ENCODE measurements at places on chromosomes 5 and 9.

DNA sequence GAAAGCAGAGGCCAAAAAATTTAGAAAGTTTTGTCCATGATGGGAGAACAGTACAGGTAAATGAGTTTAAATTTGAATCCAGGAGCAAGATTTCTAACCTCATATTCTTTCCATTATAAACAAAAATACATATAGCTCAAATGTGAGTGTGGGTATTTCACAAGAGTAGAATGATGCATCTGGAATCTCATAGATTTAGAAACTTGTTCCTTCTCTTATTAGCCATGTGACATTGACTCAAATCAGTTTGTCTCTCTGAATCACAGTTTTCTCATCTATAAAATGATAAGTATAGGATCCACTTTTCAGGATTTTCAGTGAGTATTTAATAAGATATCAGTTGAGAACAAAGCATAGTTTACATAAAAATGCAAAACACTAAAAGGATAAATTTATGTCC, 436.3 kb upstream of the PAPPA start:
- DNase-seq: no peak

- DNase-seq: no peak
Observed at GRCh38 chr9:124488641-124489210, 18.5 kb downstream of the NR5A1 start.

GRCh38 chr9:16364347-16364746, 506.1 kb downstream of the BNC2 start:
- DNase-seq: no peak

DNA sequence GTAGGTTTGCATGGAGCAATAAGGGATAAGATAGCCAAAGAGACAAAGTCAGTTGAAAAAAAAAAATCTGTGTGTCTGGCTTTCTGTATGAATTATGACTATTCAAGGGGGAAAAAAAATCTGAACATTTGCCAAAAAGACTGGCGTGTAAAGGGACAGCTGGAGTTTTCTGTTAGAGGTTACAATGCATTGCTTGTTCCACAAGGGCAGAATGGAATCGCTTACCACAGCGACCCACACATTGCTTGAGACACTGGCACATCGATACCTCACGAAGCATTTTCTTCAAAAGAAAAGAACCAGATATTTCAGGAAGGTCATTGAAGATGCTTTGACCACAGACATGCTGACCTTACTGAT, 327.8 kb downstream of the TMEM167A start:
- no peak for DNase-seq

- no peak for DNase-seq
Observed at GRCh38 chr5:104540448-104540847, 977.9 kb upstream of the NUDT12 start.

- no peak for DNase-seq
Observed at GRCh38 chr9:132935026-132935425, 9.4 kb downstream of the TSC1 start.

DNA sequence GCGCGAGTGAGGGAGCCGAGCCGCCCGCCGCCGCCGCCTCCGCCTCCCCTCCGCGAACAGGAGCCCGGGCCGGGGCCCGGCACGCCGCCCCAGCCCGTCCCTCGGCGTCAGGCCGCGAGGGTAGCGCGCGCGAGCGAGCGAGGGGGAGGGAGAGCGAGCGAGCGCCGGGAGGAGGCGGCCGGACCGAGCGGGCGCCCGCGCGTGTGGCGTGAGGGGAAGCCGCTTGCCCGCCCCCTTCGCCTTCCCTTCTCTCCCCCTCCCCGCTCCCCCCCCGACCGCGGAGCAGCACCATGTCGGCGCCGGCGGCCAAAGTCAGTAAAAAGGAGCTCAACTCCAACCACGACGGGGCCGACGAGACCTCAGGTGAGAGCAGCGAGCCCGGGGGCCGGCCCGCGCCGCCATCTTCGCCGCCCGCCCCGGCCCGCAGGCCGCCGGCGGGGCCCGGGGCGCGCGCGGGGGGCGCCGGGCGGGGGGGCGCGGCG, 312 bp downstream of the SET start:
- no peak for DNase-seq

GRCh38 chr9:105511446-105511845, 46.5 kb upstream of the FKTN start:
- DNase-seq: no peak

- DNase-seq: no peak
Observed at GRCh38 chr9:134127065-134127580, 8.8 kb upstream of the WDR5 start.

- DNase-seq: no peak
Observed at GRCh38 chr5:132479111-132479951, 11.2 kb downstream of the IRF1 start.

DNA sequence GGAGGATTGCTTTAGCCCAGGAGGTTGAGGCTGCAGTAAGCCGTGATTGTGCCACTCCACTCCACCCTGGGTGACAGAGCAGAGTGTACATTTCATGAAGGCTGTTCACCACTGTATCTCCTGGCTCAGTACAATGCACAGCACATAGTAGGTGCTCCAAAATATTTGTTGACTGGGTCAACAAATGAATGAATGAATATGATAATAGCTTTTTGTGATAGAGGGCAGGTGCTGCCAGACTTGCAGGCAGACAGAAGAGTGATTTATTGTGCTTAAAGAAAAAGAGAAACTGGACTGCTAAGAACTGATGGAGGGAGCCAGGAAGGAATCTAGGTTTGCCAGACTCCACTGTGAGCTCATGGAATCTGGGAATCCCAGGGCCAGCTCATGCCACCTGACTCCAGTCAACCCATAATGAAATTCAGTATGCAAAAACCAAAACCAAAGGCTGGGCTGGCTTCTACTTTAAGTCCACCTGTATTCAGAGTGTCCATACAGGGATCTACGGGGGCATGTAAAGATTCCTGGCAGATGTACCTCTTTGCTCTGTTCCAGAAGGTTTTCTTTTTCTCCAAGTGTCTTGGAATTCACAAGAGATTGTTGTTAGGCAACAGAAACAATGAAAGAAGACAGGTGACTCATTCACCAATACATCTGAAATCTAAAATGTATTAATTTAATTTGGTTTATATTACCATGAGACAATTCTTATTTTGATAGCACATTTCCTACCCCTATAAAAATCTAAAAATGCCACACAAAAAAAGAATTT, 15.5 kb upstream of the CTNNA1 start:
- no peak for DNase-seq

DNA sequence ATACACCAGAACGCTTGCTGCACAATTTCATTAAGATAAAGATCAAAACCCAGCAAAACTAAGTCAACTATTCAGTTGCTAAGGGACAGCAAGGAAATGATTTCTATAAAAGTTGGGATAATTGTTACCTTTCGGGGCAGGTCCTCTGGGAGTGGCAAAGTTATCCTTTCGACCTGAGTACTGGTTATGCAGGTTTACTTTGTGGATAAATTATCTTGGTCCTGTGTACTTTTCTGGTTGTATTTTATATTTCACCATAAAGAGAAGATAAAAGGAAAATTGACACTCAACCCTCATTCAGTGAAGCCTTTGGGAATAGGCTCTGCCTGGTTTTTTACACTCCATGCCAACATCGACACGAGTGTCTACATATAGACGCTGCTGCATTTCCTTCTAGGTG, 146.5 kb downstream of the SYK start:
- no peak for DNase-seq

DNA sequence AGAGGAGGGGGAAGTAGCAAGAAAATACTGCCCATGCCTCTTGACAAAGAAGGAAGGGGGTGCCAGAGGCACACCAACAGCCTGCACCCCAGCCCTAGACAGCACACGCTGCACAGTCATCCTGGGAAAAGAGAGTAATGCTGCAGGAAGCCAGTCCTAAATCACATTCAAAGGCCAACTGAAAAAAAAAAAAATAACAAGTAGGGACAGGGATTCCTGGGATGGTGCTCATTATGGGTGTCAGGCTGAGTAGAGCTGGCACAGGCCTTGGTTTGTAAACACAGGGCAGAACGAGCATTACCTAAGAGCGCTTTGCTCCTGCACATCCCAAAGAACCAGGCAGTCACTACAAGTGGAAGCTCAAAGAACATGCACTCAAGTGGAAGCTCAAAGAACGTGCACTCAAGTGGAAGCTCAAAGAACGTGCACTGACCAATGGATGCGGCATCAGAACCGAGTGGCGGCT, 7.8 kb downstream of the RAPGEF1 start:
- peak; percentile 86 for DNase-seq

GRCh38 chr5:61732369-61732768, 400.3 kb downstream of the ZSWIM6 start:
- no peak for DNase-seq

GRCh38 chr5:179927824-179928223, 20.1 kb upstream of the TBC1D9B start:
- DNase-seq: no peak

DNA sequence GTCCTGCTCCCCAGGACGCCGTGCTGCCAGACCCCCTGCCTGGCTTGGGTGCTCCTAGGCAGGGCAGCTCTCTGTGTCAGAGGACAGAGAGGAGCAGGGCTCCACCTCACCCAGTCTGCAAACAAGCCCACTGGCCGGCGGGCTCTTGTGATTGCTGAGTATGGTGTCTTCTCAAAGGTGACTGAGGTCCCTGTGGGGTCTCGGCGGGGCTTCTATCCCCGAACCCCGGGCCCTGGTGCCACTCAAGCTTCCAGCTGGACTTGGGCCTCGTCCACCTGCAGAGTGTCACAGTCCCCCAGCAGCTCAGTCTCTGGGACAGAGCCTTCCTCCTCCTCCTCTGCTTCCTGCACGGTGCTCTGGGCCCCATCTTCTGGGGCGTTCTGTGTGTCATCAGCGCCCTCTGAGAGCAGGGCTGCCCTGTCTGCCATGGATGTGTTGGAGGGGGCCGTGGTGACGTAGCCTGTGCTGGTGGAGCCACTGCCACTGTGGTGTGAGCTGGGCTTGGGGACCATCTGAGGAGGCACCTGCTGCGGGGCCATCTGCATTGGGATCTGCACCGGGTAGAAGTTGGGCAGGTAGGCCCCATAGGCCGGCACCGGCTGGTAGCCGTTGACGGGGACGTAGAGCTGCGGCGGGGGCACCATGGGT, 226.5 kb downstream of the ROR2 start:
- no peak for DNase-seq

DNA sequence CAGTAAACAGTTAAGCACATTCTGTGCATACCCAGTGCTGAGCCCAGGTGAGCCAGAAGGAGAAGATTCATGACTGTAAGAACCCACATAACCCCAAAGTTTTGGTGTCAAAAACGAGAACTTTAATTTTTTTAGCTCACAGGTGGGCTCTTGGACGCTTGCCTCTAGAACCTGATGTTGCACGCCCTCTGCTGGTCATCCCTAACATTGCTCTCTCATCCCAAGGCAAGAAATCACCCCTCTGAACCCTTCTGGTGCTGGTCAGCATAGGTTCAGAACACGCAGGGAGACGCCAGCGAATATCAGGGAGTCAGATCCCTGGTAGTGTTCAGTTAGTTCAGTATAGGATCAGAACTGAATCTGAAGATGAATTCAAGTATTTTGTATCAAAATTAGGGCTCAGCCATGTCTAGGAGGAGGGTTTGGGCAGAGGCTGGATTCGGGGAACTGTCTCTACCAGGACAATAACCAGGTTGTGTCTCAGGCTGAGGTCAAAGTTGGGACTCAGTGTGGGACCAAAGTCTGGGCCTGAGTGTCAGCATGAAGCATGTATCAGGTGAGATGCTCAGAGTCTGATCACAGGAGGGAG, 4.1 kb upstream of the DNAJB5 start:
- DNase-seq: peak; percentile 40

DNA sequence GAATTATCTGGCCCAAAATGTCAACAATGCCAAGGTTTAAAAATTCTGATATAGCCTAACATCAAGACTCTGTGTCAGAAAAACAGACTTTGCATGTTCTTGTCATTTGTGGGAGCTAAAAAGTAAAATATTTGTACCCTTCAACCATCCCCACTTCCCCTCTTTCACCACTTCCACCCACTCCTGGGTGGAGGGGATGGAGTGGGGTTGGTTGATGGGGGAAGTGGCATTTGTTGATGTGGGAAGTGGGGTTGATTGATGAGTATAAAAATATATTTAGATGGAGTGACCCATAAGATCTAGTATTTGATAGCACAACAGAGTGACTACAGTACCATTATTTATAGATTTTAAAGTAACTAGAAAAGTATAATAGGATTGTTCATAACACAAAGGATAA, 55.0 kb upstream of the C9orf72 start:
- no peak for DNase-seq

DNA sequence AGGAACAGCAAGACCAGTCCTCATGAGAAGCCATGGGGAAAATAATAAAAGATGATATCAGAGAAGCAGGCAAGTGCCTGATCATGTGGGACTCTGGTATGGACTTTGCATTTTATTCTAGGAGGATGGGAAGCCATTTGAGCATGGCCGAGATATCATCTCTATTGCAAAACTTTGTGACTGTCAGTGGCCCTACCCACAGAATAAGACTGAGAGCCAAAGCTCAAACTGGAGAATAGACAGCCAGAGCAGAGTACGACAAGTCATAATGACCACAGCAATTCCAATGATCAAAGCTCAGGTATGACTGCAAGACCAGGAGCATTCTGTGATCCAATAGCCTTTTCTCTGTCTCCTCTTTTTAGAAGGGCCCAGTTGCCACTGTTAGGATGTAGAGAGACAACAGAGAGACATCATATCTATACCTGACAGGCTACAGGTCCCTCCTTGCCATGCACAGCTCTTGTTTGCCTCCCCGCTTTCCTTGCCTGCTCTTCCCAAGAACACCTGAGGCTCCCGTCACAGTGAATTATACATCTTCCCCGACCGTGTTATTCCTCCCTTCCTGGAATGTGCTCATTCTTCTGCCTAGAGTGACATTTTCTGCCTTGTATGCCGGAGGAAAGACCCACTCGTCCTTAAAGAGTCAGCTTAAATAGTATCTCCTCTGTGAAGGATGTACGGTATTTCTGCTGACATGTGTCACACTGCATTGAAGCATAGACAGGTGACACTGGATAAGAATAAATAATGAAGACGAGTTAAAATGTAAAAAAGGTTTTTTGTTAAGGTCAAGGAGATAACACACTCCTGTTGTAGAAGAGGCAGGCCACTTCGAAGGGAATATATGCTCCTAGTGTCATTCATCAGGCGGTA, 248.7 kb upstream of the MAP3K1 start:
- no peak for DNase-seq

- no peak for DNase-seq
Observed at GRCh38 chr9:127139775-127140174, 17.3 kb upstream of the ANGPTL2 start.

- no peak for DNase-seq
Observed at GRCh38 chr9:131636593-131636992, 91.3 kb downstream of the PRRT1B start.

DNA sequence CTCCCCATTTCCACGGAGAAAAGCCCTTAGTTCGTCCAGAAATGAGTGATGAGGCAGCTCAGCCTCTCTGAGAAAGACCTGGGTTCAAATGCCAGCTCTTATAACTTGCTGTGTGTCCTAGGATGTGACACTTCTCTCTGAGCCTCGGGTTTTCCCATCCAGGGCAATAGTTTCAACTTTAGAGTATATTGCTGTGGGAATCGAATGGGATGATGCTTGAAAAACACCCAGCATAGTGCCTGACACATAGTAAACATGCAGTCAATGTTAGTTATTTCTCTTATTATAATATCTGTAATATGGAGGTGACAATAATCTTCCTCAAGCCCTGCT, 430 bp upstream of the MAPKAP1 start:
- DNase-seq: no peak

GRCh38 chr5:61737301-61737963, 405.4 kb downstream of the ZSWIM6 start:
- DNase-seq: no peak
